ENCODE measurements at places on chromosomes 3 and 15.

- no peak for DNase-seq
Measured at GRCh38 chr3:12187448-12188327, 29.0 kb upstream of the TIMP4 start.

GRCh38 chr3:98768961-98769360 is 5.8 kb downstream of the ST3GAL6 start:
- no peak for DNase-seq

GRCh38 chr15:64515196-64515595 is 54.8 kb downstream of the ZNF609 start:
- DNase-seq = no peak

DNA sequence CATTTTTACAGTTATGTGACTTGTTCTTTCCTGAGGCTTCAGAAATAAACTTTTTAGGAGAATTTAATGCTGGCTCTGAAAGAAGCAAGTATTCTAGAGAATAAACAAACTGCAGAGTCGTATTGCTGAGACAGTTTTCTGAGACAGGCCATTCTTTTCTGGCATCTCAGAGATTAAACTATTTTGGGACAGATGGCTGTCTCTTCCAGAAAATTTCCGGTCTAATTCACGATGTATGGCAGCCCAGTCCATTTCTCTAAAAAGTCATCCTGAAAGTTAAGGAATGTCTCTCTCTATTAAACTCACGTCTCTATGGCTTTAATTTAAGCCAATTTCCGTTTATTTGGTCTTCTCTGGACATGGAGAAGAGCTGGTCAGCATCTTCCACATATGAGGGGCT is 208.6 kb downstream of the FEZF2 start:
- DNase-seq = no peak

DNA sequence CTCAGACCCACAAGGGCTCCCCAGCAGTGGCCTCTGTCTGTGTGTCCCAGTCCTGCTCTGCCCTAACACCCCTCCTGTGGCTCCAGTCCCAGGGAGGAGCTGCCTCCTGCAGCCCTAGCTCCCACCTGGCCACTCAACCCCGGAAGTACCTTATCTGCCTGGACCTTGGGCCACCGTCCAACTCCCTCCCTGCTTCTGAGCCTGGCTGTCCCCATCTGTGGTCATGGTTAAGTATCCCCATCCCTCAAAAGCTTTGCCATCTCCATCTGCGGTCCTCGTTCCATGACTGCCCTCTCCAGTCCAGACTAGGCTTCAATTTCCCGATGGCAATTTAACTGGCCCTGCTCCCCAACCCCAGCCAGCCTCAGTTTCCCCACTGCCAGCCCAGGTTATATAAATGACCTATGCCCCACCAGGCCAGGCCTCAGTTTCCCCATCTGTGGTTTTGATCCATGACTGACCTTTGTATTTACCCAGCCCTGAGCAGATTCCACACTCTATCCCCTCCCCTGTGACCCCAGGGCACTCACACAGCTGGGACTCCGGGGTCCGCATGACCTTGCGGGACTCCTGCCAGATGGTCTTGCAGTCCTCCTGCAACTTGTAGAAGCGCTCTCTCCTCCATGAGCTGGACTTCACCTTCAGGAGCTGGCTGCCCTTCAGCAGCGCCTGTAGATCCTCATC is 9.6 kb downstream of the PLCD1 start:
- no peak for DNase-seq

GRCh38 chr3:160568989-160569388 is 3.6 kb upstream of the KPNA4 start:
- DNase-seq = no peak

DNA sequence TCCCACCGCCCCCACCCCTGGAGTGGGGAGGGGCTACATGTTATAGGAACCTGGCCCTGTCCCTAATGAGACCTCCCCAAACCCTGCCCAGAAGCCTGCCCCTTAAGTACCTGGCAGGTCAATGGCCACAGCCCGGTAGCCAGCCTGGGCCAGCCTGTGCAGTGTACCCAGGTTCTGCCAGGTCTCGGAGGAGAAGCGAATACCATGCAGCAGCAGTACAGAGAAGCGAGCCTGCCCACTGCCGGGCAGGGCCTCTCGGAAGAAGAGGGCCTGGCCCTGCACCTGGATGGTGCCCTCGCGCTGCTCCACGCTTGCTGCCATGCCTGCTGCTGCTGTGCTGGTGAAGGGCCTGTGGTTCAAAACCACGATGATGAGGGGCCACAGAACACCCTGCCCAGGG is 2.5 kb downstream of the ABHD14B start:
- no peak for DNase-seq

DNA sequence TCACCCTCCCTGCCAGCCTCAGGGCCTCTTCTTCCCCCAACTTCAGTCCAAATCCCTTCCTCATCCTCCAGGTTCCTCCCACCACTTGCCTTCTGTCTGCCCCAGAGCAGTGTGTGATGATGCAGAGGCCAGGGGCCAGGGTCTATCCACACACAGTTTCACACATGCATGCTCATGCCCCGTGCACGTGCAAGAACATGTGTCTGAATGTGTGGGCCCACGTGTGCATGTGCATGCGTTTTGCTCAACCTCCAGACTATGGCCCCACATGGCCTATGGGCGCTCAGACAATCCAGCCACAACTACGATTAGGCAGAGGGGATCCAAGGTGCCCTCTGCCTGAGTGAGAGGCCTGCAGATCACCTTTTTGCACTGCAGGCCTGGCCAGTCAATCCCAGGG is 32.3 kb upstream of the SLC6A1 start:
- no peak for DNase-seq

DNA sequence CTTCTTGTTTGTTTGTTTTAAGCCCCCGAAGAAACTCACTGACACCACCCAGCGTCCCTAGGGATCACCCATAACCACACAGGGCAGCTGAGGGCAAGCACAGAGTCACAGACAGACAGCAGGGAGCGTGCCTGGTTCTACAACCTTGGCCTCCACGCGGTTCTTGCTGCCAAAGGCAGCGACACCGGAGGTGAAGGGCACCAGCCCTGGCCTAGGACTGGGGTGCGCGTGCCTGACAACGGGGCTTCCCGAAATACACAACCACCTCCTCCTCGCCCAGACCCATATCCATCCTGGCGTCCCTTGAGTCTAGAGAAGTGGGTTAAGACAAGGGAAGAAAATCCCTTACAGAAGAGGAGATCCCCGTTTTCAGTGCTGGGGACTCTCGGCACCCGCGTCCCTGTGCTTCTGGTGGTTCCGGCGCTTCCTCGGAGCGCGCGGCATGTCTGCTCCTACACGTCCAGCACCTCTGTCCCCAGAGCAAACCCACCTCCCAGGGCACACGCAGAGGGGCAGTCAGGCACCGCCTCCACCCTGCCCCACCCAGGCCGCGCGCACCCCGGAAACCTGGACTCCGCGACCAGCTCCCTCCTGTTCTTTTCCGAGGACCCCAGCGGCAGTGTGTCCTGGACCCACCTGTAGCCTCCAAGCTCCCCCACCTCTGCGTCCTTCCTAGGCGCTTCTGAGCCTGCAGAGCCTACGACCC is 911 bp downstream of the RFTN1 start:
- peak; percentile 46 for DNase-seq

GRCh38 chr3:29899021-29899420 is 618.1 kb downstream of the RBMS3 start:
- no peak for DNase-seq

GRCh38 chr15:79025802-79026201 is 64.8 kb downstream of the RASGRF1 start:
- no peak for DNase-seq

- no peak for DNase-seq
Measured at GRCh38 chr3:189014526-189014925, 157.2 kb upstream of the TPRG1 start.

DNA sequence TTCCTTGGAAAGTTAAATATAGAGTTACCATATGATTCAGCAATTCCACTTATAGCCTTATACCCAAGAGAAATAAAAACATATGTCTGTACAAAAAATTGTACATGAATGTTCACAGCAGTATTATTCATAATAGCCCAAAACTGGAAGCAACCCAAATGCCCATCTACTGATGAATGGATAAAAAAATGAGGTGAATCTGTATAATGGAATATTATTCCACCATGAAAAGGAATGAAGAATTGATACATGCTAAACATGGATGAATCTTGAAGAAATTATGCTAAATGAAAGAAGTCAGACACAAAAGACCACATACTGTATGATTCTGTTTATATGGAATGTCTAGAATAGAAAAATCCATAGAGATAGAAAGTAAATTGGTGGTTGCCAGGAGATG is 61.4 kb downstream of the TTC23 start:
- no peak for DNase-seq

- DNase-seq = no peak
Measured at GRCh38 chr15:25239471-25240345, 199.1 kb downstream of the UBE3A start.

- no peak for DNase-seq
Measured at GRCh38 chr15:101551696-101552591, 62.4 kb upstream of the PCSK6 start.

DNA sequence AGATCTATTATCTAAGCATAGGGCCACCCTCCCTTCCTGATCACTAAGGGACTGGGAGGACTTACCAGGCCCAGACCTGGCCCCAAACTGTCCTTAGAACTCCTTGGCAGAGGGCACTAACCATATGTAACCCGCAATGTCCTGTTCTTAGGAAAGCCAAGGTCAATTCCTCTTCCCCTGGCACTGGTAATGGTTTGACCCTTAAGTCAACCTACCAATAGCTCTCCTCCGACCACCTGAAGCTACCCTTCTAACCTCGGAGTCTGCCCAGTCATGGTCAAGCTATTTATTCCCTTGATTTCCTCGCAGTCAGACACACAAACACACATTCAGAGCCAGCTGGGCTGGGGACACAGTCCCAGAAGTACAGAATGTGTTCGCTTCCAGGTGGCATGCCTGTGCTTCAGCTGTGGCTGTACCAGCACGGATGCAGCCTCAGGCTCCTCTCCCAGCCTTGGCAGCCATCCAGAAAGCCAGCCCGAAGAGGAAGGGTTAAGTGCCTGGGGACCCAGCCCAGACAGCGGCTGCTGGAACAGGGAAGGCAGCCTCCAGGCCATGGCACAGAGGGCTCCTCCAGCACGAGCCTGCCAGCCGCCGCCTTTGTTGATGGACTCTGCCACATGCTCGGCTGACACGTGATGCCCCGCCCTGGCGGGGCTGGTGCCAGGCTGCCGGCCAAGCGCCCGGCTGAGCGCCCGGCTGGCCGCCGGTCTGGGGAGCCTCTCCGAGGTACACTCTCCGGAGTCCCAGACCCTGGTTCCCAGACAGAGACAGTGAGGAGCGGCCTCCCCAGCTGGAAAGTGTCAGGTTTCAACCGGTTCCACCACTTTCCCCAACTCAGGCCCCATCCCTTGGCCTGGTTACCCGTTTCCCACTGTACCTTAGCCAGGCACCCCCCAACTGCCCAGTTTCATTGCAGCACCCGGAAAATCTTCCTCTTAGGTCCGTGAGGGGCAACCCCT is 5.5 kb downstream of the BMF start:
- no peak for DNase-seq

DNA sequence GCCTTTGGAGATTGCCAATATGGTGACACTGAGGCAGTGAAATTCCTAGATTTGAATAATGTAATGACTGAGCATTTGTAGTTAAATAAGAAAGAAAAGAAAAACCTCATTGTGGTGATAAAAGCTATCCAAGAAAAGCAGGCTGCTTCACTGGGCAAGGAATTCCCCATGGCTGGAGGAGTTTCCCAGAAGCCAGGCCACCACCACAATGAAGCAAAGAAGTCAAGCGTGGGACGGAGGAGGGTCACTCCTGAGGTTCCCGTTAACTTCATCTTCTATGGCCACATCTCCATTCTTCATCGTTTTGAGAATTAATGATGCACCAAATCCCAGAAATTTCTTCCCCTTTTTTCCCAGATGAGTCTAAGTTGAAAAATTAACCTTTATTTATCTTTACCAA is 185.8 kb upstream of the BCL6 start:
- no peak for DNase-seq

DNA sequence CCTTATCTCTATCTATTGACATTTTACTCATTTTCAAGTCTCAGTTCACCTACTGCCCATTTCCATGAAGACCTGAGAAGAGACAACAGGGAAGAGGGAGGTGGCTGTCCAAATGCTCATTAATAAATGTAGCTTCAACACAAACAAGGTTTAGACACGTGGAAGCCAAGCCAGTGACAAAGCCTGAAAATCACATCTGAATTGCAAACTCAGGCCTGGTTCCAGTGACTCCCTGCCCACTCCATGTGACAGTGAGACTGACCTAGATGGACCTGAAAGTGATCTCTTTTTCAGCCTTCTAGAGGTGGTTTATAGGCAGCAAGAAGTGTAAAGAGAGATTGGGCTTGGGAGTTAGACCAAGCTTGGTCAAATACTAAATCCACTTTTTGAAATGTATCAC is 126.6 kb upstream of the BCL6 start:
- no peak for DNase-seq

DNA sequence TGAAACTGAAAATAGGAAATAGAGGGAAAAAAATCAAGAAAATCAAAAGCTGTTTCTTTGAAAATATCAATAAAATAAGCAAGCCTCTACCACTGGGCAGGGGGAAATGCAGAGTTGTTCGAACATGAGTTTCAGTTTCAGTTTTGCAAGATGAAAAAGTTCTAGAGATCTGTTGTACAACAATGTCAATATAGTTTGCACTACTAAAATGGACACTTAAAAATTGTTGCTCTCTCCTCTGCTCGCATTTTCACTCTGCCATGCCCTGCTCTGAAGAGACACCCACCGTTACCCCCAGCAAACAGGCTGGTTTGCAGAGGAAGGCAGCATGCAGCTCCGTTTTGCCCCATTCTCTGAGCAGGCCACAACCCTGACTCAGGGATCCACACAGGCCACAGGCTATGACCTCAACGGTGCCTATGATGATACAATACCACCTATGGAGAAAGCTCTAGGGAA is 64.5 kb downstream of the ZNF148 start:
- peak; percentile 62 for DNase-seq

DNA sequence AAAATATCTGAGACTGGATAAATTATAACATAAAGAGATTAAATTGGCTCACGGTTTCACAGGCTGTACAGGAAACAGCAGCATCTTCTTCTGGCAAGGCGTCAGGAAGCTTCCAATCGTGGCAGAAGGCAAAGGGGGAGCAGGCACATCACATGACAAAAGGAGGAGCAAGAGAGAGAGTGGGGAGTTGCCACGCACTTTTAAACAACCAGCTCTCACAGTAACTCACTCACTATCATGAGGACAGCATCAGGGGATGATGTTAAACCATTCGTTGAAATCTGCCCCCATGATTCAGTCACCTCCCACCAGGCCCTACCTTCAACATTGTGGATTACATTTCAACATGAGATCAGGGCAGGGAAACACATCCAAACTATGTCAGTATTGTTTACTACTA is 114.5 kb upstream of the SPATA16 start:
- DNase-seq = no peak

DNA sequence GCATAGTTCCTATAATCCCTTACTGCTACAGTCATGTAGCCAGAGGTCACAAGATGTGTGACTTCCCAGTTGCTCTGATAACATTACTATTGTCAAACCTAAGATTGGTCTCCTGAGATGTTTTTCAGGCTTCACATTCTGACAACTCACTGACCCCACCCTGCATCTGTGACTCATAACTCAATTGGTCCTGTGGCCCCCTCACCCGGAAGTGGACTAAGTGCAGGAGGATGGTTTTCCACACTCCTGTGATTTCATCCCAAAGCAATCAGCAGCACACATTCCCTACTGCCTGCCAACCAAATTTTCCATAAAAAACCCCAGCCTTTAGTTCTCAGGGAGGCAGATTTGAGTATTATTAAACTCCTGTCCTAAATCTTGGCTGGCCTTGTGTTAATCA is 564.9 kb upstream of the ZNF385D start:
- DNase-seq = no peak

GRCh38 chr3:108127301-108127988 is 36.6 kb upstream of the CD47 start:
- DNase-seq = peak; percentile 76

- no peak for DNase-seq
Measured at GRCh38 chr3:119403201-119403600, 60.2 kb downstream of the TMEM39A start.
